Renal pelvis (tissue), 12 donors: ENCODE measurements at places on chromosomes 1 and 21.

GRCh38 chr1:20368866-20369470, 78.3 kb downstream of the VWA5B1 start:
- no peak for DNase-seq

GRCh38 chr1:118791094-118791691, 196.9 kb downstream of the TBX15 start:
- no peak for DNase-seq

GRCh38 chr1:62841587-62842169, 57.7 kb downstream of the ATG4C start:
- peak; percentile 65 for DNase-seq

DNA sequence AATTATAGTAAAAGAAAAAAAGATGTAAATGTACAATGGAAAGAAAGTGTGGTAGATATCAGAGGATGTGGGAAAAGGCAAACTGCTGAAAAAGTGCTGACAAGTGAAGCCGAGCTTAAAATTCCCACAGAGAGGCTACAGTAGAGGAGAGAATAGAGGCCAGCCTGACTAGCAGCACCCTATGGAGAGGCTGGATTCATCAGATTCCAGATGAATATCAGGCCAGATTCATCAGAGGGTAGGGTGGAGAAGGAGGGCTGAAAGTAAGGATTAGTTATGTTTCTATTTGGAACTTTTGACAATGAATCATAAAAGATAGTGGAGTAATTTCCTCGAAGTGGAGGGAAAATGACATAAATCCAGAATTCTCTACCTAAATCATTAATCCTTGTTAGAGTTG, 60.4 kb upstream of the NEK7 start:
- DNase-seq, result no peak
